ENCODE measurements at places on chromosomes 2 and 18.
A peak's percentile ranks its signal among the peaks of the same experiment; 100 is the strongest.

- DNase-seq, result no peak
Measured at GRCh38 chr2:55133467-55134315, 83.4 kb upstream of the RTN4 start.

GRCh38 chr2:17538844-17539554 lies 1.5 kb upstream of the VSNL1 start:
- peak; percentile 10 for DNase-seq

DNA sequence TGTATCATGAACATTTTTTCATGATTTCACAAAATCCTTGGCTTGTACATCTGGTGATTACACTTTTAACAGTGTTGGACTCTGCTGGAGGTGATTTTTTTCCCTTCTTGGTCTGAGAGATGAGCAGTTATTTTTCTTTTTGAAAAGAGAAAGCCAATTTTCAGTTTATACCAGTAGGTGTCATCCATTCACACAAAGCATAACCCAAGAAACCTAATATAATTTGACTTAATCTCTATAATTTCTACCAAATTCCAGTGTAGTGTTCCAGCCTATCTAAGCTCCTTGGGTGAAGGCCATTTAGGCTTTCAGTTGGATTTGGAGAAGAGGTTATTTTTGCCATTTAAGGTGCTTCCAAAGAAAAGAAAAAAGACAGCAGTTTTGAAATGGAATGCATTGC lies 7.7 kb upstream of the ICOS start:
- DNase-seq, result peak; percentile 7

DNA sequence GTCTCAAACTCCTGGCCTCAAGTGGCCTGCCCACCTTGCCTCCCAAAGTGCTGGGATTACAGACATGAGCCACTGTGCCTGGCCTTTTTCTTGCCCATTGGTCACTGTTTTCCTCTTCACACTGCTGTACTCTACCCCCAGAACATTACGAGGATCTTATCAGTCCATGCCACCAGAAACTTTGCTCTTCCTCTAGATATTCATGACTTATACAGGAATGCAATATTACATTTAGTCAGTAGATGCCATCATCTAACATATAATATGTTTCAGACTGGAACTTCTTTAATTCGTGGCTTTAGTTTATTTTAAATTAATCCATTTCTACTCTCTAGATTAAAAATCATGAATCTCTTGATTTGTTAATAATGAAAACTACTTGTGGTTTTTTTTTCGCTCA lies 135.5 kb downstream of the COMMD1 start:
- no peak for DNase-seq

GRCh38 chr2:20216130-20217025 lies 8.6 kb downstream of the SDC1 start:
- DNase-seq, result no peak

DNA sequence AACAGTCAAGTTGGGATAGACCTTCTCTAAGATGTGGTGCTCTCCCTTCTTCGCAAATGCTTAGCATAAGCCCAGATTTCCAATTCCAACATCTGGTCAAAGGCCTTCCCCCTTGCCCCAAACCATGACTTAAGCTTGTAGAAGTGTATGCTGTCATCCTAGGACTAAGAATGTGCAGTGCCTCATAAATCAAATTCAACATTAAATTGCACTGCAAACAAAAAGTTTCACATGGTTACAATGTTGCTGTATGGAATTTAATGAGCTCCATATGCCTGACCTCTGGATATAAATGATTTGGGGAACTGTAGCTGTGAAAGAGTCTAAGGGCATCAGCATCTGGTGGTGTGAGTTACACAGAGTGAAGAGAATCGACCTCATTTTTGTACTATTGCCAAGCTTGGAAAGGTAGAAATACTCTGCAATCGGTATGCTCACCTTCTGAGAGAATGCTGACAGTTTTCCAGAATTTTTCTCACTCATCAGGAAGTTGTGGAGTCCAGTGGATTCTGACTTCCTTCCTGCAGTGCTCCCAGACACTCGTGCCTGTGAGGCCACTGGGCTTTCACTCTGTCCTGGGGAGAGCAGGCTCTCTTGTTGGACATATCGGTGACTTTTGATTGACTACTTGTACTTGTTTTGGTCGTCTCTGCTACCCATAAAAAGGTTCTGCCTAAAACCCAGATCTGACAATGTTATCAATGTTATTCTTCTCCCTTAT lies 40.6 kb downstream of the FASTKD2 start:
- no peak for DNase-seq

GRCh38 chr2:33730193-33730592 lies 131.1 kb upstream of the FAM98A start:
- DNase-seq, result no peak

DNA sequence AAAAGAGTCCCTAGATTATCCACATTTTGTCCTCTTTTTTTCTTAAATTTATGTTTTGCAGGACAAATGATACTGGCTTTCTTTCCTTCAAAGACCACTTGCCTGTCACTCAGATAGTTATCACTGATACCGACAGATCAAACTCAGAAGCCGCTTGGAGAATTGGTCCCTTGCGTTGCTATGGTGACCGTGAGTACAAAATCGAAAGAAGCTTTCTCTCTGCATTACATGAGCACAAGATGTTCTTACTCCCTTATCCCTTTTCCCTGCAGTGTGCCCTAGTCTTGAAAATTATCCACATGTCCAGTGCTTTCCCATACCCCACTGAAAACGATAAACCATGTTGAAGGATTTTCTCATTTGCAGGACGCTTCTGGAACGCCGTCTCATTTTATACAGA lies 738.5 kb downstream of the CNTNAP5 start:
- no peak for DNase-seq

- DNase-seq, result no peak
Measured at GRCh38 chr2:151200844-151201243, 60.8 kb downstream of the RBM43 start.

DNA sequence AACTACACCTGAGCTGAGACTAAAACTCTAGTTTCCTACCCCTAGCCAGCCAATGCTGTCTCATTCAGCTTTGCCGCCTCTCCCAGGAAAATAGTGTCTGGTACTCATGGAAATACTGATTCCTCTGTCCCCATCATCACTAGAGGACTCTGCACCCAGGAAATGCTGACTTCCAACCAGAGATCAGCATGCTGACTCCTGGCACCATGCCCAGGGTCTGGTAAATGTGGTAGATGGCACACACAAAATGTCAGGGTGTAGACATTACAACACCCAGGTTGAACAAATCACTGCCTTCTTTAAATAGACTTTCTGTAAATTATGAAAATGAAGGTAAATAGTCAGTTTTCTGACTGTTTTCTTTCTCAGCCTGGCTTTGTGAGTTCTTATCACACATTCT lies 307.3 kb upstream of the CHAC2 start:
- DNase-seq, result peak; percentile 56

DNA sequence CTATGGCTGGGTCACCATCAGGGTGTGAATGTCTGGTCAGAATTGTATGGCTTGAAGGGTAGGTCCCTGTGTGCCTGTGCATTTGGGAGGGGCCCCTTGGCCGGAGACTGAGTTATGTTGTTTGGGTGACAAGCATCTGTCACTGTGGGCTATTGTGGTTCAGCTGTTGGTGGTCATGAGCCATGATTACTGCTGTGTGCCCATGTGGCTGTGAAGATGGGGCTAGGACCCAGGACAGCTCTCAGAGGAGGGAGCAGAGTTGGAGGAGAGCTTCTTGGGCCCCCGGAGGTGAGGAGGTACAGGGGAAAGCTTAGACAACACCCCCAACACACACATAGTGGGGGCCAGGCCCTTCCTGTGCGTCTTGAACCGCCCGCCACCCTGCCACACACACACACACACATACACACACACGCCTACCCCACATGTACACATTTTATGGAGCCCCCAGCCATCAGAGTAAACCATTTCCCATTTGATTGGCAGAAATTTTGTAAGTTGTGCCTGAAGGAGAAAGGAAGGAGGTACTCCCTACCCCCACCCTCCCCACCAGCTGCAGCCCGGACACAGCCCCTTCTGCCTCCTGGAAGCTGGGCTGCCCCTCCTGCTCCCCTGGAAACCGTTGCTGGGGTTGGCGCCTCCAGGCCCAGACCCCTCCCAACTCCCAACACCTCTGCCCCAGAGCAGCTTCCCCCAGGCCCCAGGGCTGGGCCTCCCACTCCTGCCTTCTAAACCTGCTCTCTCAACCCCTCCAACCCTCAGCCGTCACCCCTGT lies 2.0 kb downstream of the GAREM2 start:
- DNase-seq, result no peak

GRCh38 chr2:150873396-150873772 lies 385.9 kb upstream of the RND3 start:
- no peak for DNase-seq

DNA sequence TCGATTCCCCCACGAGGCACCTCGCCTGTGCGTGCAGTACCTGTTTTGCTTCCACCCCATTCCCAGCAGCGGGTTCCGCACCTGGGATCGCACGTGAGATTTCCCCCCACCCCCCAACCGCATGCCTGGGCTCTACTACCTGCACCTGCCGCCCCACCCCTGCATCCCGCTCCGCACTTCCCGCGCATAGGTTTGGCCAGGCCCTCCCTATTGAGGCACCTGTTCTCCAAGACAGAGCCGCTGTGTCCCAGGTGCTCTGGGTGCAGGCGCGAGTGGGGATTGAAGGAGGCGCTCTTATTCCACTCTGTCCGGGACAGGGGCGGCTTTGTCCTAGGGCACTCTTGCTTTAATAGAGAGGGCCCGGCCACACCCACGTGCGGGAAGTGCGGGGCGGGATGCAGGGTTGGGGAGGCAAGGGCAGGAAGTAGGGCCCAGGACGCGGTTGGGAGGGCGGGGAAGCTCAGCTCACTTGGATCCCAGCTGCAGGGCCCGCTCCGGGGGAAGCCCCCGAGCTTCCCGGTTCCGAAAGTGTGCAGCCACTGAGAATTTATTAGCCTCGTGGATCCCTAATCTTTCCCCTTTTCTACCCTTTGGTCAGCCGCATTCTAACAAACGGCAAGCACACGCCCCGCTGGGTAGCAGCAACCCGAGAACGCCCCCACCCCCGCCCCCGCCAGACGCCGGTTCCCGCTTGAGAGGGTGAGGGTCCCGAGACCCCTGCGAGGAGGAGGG lies 670 bp upstream of the MOCOS start:
- peak; percentile 45 for DNase-seq

GRCh38 chr18:906416-907114 lies 1.9 kb downstream of the ADCYAP1 start:
- no peak for DNase-seq

DNA sequence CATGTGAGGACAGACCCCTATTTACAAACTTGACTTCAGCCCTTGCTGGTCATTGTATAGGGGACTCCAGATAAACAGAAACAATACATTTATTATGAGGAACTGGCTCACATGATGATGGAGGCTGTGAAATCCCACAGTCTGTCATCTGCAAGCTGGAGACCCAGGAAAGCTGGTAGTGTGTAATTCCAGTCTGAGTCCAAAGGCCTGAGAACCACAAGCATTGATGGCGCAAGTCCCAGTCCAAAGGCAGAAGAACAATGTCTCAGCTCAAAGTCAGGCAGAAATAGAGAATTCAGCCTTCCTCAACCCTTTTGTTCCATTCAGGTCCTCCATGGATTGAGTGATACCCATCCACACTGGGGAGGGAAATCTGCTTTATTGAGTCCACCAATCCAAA lies 28.1 kb upstream of the SPP2 start:
- no peak for DNase-seq

- DNase-seq, result no peak
Measured at GRCh38 chr2:145226901-145227300, 707.0 kb upstream of the ZEB2 start.

GRCh38 chr2:43084699-43085091 lies 141.7 kb downstream of the ZFP36L2 start:
- DNase-seq, result no peak

GRCh38 chr2:25268139-25268538 lies 73.6 kb downstream of the DNMT3A start:
- peak; percentile 32 for DNase-seq

All from ACHN (cell line).